BJ (cell line): ENCODE measurements at places on chromosomes 6 and 20.
A peak's percentile ranks its signal among the peaks of the same experiment; 100 is the strongest.

- DNase-seq, result no peak
Observed at GRCh38 chr6:35343092-35343834, 905 bp downstream of the PPARD start.

DNA sequence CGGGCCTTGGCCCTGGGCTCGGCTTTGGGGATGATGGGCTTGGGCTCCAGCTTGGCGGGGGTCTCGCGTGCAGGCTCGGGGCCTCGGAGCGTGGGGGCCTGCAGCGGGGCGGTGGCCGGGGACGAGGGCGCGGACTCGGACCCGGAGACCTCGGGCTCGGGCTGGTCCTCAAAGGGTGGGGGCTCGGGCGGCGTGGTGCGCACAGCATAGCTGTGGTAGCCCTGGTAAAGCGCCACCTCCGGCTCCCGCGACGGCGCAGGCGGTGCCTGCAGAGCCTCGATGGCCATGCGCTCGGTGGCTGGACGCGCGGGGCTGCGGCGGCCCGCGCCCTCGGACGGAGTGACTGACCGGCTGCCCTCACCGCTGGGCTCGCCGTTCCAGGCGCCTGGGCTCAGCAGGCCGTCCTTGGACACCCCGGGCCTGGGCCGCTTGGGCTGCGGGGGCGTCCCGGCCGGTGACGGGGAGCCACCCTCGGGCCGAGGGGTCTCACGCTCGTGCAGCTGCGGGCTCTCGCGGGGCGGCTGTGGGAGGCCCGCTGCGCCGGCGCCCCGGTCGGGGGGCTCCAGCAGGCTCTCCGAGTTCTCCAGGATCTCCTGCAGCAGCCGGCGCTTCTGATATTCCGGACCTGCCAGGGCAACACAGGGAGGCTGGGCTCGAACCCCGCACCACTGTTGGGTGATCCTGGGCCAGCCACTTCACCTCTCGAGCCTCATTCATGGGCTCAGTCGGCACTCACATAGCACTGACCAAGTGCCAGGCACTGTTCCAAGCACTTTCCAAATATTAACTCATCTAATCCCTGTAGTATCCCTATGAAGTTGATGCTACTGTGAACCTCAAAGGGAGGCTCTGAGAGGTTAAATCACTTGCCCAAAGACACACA, 71.0 kb downstream of the JPH2 start:
- no peak for DNase-seq

- DNase-seq, result no peak
Observed at GRCh38 chr20:40565682-40566040, 123.4 kb downstream of the MAFB start.

GRCh38 chr20:11712639-11713160, 205.0 kb upstream of the BTBD3 start:
- no peak for DNase-seq

GRCh38 chr20:49179368-49180277, 8.5 kb downstream of the STAU1 start:
- no peak for DNase-seq

GRCh38 chr20:52622081-52622480, 350.1 kb upstream of the TSHZ2 start:
- no peak for DNase-seq

GRCh38 chr20:20022498-20022897, 5.3 kb downstream of the NAA20 start:
- no peak for DNase-seq

DNA sequence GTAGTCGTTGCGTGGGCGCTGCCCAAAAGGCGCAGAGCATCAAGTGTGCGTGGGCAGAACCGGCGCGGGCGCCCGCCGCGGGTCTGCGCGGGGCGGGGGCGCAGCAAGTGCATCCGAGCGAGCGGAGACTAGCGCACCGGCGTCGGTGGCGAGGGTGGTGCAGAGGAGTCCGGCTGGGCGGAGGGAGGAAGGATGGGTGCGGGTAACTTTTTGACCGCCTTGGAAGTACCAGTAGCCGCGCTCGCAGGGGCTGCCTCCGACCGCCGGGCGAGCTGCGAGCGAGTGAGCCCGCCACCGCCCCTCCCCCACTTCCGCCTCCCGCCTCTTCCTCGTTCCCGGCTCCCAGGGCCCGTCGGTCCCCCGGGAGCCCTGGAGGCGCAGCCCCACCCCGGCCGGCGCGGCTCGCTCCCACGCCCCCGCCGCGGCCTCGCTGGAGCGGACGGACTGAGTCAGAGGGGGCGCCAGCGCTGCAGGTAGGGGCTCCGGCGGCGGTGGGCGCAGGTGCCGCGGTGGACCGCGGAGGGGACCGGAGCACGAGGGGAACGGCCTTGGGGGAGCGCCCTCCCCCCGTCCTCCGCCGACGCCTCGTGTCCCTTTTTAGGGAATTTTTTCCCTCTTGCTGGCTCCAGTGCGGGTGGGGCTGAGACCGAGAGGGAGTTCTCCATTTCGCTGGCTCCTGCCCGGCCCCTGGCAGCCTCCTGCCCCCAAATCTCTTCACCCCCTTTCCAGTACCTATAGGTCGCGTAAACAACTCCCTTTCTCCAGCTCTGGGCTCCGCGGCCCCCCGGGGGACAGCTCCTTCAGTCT, 1.6 kb upstream of the DBNDD2 start:
- no peak for DNase-seq

DNA sequence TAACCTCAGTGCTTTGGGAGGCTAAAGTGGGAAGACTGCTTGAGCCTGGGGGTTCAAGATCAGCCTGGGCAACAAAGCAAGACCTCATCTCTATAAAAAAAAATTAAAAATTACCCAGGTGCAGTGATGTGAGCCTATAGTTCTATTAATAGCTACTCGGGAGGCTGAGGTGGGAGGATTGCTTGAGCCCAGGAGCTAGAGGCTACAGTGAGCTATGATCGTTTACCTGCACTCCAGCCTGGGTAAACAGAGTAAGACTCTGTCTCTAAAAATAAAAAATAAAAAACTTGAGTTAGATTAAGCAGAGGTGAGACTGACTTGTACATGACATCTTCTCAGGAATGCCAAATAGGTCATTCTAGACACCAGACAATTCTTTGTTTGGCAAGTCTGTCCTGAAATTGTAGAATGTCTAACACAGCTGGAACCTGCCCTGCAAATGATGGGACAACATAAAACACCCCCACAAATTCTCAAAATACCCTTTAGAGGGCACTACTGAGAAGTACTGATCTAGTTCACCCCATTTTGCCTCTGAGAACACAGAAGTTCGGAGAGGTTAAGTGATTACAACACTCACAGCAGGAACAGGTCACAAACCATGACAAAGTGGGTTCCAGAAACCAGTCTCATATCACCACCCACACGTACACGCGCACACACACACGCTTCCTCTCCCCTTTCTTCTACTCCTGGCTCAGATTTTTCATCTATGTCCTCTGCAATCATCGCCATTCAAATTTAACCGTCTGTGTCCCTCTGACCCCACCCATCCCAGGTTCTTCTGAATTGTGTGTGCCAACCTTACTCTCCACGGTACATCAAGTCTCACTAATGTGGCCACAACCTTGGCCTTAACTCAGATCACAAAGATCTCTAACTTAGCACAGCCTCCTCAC, 38.3 kb downstream of the ARHGAP18 start:
- no peak for DNase-seq

GRCh38 chr6:11952316-11952715, 59.8 kb upstream of the HIVEP1 start:
- no peak for DNase-seq

- no peak for DNase-seq
Observed at GRCh38 chr6:106757722-106758467, 128.5 kb downstream of the QRSL1 start.

DNA sequence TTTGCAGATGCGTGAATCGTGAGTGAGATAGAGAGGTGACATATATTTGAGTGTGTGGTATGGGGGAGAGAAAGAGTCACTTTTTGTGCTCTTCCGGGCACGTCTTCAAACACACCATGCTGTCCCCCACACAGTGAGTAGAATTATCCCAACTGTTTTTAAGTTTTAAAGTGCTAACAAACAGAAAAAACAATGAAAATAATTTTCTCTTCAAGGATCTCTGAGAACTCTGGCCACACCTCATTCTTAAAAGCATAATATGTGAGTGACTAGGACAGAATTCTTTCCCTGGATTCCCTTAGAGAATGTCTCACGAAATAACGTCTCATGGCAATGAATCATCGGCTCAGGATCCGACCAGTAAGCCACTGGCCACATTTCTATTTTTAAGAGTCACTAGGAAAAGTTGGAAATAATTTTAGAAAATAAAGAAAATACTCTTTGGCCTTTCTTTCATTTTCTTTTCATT, 235.7 kb upstream of the ZNF217 start:
- peak; percentile 95 for DNase-seq

- peak; percentile 40 for DNase-seq
Observed at GRCh38 chr6:38273325-38273724, 366.4 kb downstream of the BTBD9 start.

GRCh38 chr20:32959351-32960221, 44.6 kb downstream of the SUN5 start:
- no peak for DNase-seq

DNA sequence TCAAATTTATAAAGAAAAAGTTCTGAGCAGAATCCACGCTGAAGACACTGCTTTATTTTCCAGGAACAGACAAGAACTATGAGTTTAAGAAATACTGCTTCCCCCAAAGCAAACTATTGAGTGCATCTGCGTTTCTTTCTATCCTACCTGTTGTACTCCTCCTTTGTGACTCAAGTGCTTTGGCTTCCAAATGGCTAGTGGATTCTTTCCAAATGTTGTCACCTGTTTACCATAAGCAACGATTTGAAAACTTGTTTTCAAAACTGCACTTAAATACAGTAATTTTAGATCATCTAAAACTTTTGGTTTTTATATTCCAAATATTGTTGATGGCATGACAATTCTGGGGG, 9.5 kb downstream of the PXDC1 start:
- DNase-seq, result no peak

GRCh38 chr6:20024978-20025377, 187.3 kb downstream of the MBOAT1 start:
- no peak for DNase-seq

- no peak for DNase-seq
Observed at GRCh38 chr6:145110109-145110508, 625.2 kb downstream of the EPM2A start.

- no peak for DNase-seq
Observed at GRCh38 chr6:116217069-116217468, 36.8 kb downstream of the TSPYL4 start.

- DNase-seq, result peak; percentile 40
Observed at GRCh38 chr6:147099974-147100373, 104.2 kb upstream of the STXBP5 start.

DNA sequence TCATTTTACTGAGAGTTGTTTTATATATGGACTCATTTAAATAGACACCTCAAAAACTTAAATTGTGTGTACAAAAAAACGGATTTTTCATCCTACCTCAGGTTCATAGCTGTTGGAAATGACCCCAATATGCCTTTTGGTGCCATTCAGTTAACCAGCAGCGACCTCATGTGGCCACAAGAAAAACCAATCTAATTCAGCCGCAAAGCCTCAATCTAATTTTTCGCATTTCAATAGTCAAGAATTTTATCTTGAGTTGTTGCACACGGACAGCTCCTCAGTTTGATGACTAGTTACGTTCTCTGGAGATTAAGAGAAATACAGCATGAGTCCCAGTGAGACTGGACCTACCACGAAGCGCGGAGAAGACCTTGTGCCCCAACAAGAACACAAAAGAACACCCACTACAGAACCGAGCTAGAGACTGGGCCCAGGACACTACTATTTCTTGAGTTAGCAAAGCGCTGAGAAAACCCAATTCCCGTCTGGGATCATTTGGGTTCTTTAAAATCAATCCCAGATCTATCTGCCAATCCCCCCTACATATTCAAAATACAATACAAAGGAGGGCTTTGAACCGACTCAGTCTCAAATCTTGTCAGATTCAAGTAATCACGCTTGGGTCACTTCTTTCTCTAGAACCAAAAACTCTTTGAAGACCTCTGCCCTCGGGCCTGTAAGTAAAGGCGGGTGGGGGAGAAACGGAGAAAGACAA, 1.1 kb downstream of the TCP11 start:
- DNase-seq, result no peak

DNA sequence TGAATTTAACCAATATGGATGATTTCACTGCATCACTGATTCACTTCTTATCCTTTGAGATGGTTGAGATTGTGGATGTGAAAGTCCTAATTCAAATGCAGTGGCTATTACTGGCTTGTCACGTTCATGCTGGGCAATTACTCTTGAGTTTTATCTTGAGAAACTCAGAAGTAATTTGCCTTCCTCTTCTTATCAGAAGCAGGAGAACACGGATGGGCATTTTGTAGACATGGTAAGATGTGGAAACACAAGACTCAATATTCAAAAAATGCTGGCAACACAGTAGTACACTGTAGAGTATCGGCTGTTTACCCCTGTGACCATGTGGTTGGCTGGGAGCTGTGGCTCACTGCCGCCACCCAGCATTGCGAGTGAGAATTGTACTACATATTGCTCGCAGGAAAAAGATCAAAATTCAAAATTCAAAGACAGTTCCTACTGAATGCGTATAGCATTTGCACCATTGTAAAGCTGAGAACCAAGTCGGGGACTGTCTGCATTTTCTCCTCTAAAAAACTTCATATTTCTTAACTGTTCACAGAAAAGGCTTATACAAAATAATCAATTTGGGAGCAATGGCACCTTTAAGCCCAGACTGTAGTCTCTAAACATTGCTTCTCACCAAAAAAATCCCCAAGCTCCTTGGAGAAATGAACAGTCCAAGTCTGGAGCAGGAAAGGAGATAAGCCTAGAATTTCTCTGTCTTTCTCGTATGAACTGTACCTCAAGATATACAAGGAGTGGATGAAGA, 61.9 kb upstream of the ELOVL5 start:
- DNase-seq, result no peak

GRCh38 chr6:132937466-132937906, 123.1 kb downstream of the RPS12 start:
- no peak for DNase-seq
